Choroid plexus epithelial cell (primary cell): ENCODE measurements at places on chromosomes 5 and 9.
A peak's percentile ranks its signal among the peaks of the same experiment; 100 is the strongest.

GRCh38 chr9:121671612-121672155, 20.2 kb downstream of the DAB2IP start:
- DNase-seq = peak; percentile 67

DNA sequence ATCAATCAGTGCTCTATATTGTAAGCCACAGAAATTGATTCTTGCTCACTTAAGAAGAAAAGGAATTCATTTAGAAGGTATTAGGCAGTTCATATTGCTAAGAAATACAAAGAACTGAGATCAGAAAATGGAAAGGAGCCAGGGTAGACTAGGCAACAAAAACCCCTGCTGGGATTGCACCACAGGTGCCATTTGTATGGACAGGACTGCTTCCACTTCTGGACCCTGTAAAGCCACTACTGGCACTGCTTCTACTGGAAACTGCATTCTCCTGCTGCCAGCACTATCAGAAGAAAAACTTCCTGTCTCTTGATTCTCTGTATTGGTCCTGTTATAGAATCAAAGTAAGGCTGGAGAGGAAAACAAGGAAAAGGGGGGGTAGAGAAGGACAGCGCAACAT, 45.9 kb downstream of the CERT1 start:
- DNase-seq = peak; percentile 93

DNA sequence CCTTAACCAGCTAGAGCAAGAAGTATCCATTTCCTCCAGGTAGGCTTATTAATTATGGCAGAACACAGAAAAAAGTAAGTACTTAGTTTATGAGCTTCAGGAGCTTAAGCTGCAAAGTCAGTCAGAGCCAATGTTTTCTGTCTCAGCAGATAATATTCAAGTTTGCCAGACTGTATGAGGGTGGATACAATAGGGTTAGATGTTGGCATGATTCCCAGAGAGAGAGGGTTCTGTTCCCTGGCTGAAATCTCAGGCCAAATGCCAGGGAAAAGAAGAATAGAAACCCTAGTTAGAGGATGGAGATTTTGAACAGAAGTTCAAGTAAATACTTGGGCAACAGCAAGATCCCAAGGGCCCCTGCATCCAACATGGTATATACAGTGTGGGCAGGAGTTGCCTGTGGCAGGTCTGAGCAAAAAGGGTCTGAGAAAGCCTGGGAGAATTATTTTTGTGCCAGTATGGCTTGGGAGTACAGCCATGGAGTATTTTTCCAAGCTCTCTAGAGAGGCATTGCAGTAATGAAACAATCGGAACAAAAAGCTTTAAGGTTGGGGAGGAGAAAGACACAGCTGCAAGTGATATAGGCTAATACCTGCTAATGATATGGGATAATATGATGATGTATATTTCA, 31.0 kb upstream of the ISOC1 start:
- DNase-seq = peak; percentile 22

- no peak for DNase-seq
Observed at GRCh38 chr5:154403234-154403633, 42.6 kb upstream of the SAP30L start.

GRCh38 chr9:83166372-83166771, 103.4 kb upstream of the RASEF start:
- no peak for DNase-seq

DNA sequence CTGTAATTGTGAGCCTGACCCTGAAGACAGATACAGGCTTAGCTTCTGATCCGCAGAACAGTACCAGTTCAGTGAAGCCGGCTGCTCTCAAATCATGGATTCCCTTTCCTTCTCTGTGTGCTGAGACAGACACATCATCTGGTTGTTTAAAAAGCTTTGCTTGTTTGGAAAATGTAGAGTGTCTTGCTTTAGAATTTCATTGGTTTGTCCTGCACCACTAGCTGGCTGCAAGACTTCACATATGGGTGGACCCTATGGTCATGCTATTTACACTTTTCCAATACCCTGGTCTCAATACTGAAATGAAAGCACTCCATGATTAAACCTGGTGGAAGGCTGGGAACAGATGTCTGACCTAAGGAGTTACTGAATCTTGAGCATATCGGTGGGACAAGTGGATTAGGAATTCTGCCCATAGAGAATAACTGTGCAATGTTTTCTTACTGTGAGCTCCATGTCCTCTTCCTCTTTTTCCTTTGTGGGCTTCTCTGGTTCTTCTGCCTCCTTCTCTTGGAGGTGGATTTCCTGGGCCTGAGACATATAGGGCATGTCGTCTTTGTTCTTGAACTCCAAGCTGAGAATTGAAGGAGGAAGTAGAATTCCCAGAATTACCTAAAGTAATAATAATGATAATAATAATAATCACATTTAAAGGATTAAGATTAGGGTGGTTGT, 201.1 kb upstream of the KLF9 start:
- no peak for DNase-seq
